ENCODE measurements at places on chromosomes 2 and 18.

- DNase-seq = no peak
Measured at GRCh38 chr2:194822657-194823056, 834.4 kb upstream of the SLC39A10 start.

DNA sequence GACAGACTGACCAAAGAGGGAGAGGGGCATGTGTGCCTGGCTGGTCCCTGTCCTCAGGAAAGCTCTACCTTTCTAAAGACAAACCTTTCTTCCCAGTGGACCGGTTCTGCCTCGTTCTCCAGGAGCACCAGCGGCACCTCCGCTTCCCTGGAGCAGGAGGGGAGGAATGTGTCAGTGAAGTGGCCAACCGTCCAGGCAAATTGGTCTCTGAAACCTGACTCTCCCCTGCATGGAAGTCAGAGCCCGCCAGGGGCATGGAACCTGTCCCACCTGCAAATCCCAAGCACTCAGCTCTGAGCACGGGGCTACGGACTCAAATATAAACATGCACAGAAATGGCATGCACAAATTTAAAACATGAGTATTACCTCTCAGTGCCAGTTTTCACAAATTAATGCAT, 62.9 kb downstream of the COL6A3 start:
- no peak for DNase-seq

DNA sequence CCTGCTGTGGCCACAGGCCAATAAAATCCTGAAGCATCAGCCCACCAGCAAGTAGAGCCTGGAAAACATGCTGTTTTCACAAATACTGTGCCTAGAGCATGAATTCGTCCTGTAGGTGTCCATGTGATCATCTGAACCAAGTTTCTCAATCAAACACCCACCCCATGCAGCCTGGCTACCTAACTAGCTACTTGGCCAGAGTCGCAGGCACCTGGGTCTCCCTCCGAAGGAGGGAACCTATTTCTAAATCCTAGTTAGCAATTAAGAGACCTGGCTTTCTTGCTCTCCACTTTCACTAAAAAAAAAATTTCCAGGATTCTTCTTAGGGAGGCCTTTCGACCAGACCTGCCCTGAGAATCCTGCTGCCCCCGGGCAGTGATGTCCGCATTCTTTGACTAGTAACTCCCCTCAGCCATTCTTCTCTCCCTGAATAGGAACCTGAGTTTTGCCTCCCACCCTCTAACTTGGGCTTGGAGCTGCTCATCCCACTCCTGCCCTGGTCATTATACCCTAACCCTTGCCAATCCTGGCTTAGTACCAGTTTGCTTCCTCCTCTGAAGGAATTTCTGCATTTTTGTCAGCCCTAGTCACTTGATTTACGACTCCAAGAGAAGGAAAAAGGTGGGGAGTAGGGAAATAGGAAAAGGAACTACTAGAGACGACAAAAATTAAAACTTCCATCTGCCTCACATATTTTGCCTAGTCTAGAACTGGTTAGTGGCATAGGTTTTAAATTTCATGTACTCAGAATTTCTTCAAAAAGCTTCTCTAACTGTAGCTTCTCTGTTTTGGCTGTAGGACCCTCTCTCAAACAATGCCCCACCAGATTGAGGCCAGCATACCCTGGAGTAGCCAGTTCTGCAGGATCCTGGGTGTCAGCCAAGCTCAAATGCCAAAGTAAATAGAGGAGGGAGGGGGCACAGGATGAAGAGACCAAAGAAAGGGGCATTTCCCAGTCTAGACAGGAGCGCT, 25.4 kb upstream of the TANK start:
- no peak for DNase-seq

- DNase-seq = peak; percentile 77
Measured at GRCh38 chr18:3451989-3452749, 2.2 kb downstream of the TGIF1 start.

DNA sequence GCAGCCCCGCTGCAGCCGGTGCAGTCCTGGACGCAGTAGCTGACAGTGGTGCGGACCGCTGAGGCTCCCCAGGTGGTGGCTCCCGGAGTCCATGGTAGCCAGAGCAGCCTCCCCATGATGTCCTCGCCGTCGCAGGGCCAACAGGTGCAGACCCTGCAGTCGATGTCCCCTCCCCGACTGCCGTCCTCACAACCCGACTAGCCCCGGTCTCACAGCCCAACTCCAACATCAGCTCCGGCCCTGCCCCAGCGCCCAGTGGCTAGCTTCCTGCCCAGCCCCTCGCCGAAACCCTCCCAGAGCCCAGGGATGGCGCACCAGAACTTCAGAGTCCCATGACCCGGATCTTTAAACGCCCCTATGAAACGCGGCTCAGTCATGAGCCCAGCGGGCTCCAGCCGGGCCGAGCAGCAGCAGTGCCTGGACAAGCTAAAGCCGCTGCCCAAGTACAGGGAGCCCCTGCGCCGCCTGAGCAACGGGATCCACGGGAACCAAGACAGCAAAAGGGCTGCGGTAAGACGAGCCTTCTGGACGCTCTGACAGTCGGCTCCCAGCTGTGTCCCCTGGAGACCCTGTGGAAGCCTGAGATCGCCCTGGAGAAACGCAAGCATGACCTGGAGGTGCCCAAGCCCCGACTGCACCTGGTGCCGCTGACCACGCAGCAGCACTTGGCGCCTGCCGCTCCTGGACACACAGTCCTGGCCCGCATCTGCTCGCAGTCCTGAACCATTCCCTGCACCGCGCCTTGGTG, 53.8 kb upstream of the TUBA3E start:
- peak; percentile 4 for DNase-seq

DNA sequence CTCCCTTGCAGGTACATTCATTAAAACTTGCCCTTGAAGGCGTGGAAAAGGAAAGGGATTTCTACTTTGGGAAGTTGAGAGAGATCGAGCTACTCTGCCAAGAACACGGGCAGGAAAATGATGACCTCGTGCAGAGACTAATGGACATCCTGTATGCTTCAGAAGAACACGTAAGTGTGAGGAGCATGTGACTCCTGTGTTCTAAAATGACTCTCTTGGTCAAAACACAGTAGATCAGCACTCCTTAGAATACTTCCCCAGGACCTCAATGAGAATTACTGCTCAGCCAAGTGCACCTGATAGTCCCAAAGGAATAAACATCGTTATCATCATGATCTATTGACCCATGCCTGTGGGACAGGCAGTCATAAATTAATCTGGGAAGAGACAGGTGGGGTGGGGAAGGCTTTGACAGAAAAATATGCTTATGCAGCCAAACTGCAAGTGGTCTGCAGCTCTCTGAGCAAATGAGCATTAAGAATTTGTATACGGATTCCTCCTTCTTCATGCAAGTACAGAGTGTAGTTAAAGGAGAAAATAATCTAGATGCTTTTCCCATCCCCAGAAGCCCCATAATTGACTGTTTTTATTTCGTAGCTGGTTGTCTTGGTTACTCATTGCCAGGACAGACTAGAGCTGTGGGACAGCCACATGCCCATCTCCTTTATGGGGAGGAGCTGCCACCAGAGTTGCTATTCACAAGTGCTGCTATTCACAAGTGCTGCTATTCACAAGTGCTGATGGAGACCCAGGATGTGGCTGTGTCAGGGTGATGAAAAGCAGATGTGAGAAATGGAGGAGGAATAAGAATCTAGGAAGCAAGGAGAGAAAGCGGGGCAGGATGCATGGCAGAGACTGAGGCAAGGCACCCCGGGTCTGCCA, 91.0 kb downstream of the MAPRE2 start:
- no peak for DNase-seq

- DNase-seq = peak; percentile 51
Measured at GRCh38 chr2:39583781-39584180, 81.9 kb upstream of the TMEM178A start.

GRCh38 chr2:148819019-148819585, 55.9 kb upstream of the KIF5C start:
- no peak for DNase-seq

- no peak for DNase-seq
Measured at GRCh38 chr18:72675394-72675793, 131.3 kb upstream of the CBLN2 start.

DNA sequence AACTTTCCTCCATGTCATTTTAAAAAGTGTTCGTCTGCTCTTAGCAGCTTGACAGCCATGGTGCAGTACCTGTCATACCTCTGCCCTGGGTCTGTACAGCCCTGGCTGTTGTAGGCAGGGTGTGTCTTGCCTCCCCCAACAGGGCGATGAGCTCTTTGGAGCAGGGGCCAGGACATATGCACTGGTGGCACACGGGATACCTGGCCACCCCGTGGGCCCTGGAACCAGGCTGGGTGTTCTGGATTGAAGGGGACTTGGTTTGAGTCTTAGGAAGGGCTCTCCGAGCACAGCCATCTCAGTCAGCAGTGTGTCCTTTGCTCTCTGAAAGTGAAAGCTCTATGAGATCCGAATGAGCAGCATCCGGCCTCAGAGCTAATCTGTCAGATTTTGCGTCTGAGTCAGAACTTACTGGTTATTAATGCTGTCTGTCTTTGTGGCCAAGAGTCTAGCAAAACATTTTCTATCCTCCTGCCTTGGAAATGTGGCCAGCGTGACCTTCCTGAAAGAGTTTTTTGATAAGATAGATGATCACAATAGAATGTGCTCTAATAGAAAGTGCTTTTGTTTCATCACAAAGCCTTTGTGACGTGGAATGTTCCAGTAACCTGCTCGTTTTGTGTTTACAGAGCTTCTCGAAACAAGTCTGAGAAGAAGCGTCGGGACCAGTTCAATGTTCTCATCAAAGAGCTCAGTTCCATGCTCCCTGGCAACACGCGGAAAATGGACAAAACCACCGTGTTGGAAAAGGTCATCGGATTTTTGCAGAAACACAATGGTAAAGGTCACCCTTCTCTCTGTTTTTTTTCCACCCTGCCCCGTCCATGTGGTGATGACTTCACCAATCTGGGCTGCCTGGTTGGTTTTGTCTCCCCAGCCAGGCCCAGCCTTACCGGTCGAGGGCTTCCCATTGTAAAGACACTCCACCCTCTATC, 77.3 kb upstream of the RPL31 start:
- DNase-seq = peak; percentile 84

DNA sequence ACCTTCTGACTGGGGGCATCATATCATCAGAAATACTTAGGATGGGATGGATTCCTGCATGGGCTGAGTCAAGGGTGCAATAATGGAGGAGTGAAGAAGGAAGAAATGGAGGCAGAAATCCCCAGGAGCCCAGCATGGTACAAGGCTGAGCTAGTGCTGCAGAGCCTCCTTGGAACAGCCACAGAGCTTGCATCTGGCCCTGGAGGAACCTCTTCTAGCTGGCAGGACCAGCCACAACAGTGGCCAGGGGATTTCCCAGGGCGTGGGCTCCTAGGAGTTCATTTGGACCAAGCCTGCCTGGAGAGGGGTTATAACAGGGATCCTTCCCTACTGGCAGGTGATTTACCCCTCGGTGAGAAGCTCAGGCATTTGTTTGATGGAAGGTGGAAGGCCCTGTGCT, 4.7 kb upstream of the IL37 start:
- DNase-seq = no peak

- DNase-seq = no peak
Measured at GRCh38 chr2:44573996-44574395, 212.2 kb downstream of the CAMKMT start.

DNA sequence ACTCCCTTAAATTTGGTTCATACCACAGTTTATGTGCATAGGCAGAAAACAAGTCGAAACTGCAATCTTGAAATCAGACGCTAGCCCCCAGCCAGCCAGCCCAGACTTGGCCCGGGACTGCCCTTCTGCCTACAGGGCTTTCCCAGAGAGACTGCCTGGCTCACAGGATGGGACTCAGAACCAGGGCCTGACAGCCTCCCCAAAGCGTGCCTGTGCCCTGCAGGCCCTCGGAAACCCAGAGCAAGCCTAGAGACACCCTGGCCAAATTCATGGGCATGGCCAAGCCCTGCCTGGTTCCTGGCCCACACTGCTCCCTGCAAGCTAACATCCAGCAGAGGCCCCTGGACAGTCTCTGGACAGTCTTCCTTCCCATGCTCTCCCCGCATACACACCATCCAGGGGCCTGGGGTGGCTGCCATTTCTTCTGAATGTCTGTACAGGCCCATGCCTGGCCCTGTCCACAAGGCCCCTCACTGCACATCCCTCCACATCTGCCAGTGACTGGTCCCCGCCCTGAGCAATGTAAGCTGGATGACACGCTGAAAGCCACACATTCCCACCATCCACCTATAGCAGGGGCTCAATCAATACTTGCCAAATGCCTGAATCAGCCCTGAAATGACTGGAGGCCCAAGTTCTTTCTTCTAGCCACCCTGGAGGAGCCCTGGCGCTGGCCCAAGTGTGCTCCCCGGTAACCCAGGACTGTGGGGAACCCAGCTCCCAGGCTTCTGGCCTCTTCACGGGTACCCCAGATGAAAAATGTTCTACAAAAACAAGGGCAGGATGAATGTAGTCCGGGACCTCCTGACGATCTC, 73.1 kb downstream of the HDAC4 start:
- no peak for DNase-seq
